Foreskin keratinocyte (primary cell): ENCODE measurements at places on chromosomes 12 and 14. TPM values are rescaled to one million over a fixed set of nuclear protein-coding genes. Genes with fewer than 3 reads are reported as not detected.

The SLC6A15 gene
- polyA plus RNA-seq, result 13.1 and 14.5 TPM in 2 replicates

The NGB gene
- polyA plus RNA-seq, result not detected in 2 replicates

- DNase-seq, result no peak
These were observed 29.1 kb downstream of the OSBPL8 start for GRCh38 chr12:76530516-76530915.

DNA sequence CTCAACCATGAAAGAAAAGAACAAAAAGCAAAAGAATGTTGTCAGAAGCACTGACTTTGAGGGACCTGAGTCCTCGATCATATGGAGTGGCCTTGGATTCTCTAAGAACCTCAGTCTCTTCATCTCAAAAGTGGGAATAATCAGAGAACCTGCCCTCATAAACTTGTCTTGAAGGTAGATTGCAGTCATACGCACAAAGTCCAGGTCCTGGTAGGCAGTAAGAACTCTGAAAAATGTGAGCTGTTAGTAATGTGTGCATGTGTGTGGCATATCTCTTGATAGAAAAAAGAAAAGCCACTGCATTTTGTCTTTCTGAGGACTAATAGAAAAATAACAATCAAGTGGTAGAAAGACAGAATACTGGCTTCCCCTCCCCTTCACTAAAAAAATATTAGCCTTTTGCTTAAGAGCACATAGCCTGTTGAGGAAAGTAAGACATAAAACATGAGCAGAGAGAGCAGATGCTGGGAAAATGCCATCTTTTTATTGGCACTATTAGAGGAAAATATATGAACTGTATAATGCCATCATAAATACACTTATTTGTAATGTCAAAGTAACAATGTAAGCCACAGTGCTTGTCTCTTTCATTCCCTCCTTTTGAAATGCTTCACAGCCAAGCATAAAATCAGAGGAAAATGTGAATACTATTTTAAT lies 205.1 kb upstream of the TBX3 start:
- no peak for DNase-seq

GRCh38 chr12:121159467-121160307 lies 27.0 kb downstream of the P2RX7 start:
- no peak for DNase-seq

DNA sequence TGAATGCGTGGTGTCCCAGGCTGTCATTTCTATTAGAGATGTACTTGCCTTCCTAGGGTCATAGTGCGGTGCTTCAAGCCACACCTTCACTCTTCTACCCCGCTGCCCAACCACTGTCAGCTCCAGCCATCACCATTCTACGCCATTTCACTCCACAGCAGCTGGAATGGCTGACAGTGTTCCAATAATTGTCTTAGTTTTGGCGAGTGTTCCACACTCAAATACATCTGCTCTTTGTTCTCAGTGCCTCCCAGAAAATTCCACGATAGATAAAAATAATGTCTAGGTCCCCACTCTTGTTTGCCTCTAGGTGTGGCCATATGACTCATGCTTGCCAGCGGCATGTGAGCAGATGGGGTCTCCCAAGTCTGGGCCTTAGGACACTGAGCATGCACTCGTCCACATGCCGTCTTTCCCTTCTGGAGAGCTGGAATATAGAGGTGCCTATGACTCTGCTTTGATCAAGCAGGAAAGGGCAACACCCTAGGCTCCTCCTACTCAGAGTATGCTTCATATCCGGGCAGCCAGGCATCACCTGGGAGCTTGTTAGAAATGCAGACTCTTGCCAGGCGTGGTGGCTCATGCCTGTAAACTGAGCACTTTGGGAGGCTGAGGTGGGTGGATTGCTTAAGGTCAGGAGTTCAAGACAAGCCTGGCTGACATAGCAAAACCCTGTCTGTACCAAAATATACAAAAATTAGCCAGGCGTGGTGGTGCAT lies 163.0 kb downstream of the BRMS1L start:
- DNase-seq, result no peak

DNA sequence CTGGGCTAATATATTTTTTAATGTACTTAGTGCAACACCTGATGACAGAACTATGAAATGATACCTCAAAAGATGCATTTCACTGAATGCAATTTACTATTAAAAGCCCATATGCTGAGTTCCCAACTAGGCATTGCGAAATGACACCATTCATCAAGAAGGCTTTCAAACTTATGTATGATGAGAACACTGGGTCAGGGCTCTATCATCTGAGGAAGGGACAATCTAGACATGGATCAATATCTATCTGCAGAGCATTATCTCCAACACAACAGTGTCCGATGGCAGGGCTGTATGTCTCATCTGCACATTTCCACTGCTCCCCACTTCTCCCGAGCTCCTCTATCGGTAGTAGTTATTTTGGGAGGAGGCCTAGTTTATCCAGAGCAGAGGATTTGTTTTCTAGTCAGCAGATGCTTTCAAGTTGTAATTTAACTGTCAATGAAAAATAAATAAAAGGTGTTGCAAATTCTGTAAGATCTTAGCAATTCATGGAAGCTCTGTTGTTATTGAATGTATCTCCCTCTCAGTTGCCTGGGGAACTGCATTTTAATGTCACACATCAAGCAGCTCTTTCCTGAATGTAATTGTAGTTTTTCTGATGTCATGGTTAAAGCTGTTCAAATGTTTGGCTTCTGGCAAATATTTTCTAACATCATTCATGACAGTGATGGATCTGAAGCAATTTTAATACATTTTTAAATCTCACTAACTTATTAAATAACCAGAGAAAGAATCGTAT lies 7.4 kb upstream of the GCH1 start:
- no peak for DNase-seq

DNA sequence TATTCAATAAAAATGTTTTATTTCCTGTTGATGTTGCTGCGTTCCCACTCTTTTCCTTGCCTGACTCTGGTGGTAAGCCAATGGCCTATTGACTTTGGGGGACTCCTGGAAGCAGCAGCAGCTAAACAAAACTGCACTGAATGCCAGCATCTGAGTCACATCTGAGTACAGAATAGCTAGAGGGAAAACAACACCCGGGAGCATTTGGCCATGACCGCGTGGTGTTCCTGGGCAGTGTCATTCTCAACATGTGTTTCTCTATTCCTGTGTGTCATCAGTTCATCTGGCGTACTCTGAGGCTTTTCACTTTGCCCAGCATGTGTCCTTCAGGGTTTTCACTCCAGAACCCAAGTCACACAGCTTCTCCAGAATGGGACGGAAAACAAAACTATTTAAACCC lies 238.8 kb downstream of the PAWR start:
- DNase-seq, result peak; percentile 55

GRCh38 chr12:1837541-1838204 lies 17.3 kb downstream of the LRTM2 start:
- no peak for DNase-seq

- no peak for DNase-seq
These were observed 9.0 kb downstream of the PITPNM2 start for GRCh38 chr12:123141615-123142517.

DNA sequence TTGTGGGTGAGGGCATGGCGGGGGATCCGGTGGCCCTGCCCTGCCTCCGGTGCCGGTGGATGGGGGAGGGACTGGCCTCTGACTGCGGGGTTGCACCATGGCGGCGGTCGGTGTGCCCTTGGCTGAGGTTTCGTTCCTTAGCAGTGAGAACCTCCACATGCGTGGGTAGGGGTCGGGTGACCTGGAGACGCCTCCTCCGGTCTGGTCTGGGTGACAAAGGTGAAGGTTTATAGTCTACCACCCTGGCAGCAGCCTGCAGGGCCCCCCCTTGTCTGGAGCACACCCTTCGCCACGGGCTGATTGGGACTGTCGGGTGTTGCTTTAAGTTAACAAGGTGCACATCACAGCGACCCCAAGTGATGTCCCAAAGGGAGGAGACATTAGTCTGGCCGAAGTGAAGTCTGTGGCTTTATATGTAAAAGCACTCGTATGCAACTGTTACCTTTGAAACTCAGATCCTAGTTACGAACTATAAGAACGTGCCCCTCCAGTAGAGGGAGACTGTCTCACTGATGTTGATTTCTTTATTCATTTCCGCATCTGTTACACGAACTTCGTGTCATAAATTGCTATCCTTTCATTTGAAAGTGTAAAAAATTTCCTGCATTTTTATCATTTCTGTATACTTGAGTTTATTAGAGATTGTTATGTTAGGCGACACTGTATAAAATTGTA lies 74.4 kb downstream of the WDR20 start:
- DNase-seq, result no peak

DNA sequence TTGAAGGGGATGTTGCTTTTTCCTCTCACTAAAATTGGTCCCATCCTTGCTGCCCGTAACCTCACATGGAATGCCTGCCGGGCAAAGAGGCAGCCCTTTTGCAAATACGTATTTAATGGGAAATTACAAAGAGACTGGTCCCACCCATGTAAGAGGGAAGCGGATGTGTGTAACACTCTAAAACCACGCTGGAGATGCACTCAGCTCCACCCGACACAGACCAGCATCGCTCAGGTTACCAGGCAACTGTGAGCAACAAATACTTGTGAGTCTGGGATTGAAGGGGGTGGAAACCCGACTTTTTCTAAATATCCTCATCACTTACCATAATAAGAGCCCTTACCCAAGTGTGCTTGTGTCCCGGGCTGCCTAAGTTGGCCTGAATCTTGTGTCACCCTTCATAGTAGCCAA lies 47.7 kb downstream of the ELK3 start:
- no peak for DNase-seq

DNA sequence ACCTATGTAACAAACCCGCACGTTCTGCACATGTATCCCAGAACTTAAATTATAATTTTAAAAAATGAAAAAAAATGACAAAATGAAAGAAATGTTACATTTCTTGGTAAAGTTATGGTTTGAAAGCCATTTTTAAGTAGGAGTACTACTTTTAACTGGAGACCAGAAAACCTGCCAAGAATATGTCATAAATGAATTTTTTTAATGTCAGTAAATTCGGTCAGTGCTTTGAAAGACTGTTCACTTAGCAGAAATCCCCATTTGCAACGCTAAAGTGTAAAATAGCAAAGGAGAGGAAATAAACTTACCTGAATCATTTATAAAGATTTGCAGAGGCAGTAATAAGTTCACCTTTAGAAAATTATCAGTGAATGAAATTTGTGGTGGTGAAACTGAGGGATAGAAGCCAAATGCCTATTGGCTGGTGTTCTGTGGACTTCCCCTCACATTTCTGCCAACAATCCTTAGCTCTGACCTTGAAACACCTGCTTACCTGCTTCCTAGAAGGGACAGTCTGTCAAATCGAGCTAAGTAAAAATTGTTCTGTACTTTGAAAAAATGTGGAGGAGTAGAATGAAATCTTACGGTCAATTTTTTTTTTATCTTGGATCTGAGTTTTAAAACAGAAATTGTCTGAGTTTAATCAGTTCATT lies 714.2 kb downstream of the SLC6A15 start:
- DNase-seq, result no peak

DNA sequence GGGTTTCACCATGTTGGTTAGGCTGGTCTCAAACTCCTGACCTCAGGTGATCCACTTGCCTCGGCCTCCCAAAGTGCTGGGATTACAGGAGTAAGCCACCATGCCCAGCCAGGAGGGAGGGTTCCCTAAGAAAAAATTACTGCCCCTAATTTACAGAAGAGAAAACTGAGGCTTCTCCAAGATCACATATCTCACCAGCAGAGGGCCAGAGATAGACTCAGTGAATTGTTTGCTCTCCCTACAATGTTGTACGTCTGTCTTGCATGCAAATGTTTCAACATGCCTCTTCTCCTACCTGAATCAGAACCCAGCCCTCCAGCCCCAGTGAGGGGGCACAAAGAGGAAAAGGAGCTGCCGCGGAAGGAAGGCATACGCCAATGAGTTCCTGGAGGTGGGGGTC lies 48.3 kb upstream of the TMEM263 start:
- no peak for DNase-seq
